EH (cell line): ENCODE measurements at places on chromosomes 4 and X.

- DNase-seq: no peak
These were observed 46.8 kb upstream of the SGMS2 start for GRCh38 chr4:107777890-107778289.

DNA sequence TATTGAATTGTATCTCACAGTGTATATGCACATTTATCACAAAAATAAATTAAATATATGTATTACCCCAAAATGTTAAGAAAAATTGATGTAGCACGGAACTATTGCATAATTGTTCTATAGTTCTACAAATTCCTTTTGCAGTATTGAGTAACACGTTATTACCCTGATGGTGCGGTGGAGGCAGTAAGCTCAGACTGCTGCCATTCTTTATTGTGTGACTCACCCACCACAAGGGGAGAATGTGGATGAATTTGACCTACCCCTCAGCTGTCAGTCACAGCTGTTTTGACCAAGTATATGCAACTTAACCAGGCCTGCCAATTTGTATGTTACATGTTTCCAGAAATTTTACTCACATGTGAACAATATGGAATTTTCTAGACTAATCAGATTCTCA is 506.6 kb downstream of the SH3BGRL start:
- no peak for DNase-seq

GRCh38 chr4:2828758-2829181 is 14.9 kb upstream of the ADD1 start:
- no peak for DNase-seq

DNA sequence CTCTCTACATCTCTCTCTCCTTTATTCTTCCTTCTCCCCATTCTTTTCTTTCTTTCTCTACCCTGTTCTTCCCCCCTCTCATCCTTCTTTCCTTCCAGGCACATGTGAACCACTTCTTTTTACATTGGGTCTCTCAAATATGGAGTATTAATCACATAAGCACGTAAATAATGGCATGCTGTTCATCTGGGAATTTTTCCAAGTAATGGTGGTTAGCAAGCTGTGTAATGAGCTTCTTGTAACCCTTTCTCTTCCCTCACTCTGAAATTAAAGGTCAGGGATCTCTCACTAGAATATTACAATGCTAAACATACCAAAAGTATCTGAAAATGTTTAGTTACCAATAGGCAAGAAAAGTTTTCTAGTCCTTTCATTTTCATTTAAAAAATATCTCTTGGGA is 239.9 kb upstream of the TEX13A start:
- peak; percentile 66 for DNase-seq

GRCh38 chrX:15146515-15146914 is 123.4 kb downstream of the ASB9 start:
- peak; percentile 24 for DNase-seq

DNA sequence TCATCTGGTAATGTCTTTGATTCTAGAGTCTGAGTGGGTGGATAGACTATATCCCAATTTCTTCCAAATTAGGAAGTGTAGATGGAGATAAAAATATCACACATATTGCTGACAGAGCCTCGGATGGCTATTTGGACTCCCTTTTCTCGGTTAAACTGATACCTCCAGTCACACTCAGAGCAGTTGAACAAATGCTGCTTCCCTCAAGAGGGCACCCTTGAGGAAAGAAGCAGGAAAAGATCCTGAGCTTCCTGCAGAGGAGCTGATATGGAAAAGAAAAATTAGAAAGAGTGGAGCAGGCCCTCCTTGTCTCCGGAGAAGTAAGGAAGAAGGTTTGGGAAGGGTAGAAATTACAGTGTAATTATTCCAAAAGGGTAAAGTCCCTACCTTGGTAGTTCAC is 96.2 kb upstream of the CCSER1 start:
- no peak for DNase-seq

DNA sequence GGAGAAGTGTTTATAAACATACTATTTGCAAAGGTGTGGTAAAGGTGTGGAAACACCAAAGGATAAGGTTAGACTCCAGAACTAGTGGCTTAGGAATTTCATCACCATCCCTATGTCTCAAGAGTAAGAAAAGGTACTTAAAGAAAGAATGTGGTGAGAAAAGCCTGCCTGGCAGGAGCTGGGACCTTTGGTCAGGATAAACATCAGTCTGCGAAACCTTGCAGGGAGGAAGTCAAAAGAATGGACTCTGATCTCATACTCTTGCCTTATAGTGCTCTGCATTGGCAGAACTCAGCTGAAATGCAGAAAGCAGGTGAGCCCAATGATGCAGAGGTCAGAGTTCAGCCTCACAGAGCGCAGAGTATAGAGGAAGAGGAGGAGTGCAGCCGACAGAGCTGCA is 97.2 kb upstream of the NR3C2 start:
- DNase-seq: no peak

DNA sequence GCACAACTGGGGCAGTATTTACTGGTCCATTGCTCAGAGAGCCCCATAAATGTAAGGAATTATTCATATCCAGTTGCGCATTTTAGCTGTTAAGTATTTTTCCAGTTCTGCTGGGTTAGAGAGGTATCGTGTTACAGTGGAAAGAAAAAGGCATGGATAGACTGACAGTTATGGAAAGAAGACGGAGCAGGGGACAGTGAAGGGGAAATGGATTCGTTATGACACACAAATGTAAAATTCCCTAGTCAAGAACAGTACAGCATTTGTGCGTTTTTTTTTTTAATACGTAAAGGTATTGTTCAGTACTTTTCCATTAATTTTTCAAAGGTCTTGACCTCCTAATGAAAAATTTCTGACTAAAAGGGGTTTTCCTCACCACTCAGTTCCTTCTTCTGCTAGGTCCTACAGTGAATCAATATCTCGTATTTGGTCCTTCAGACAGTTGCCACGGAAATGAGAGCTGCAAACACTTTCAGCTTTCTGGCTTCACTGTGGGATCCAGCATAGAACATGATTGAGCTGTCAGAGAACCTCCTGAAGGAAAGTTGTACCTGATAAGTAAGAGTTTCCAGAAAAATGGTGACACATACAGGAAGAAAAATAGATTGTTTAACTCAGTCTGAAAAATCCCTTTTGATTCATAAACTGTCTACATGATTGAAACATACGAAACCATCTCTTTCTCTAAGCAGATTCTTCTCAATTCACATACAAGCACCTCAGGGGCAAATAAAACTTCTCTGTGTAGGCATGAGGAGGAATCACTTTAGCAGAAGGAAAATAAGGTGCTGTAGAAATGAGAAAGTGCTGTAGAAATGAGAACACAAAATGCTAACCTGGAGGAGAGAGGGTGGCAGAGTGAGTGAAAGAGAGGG is 21.8 kb upstream of the BBS12 start:
- peak; percentile 42 for DNase-seq

- peak; percentile 95 for DNase-seq
These were observed 92.7 kb downstream of the SYNPO2 start for GRCh38 chr4:118981171-118981838.

DNA sequence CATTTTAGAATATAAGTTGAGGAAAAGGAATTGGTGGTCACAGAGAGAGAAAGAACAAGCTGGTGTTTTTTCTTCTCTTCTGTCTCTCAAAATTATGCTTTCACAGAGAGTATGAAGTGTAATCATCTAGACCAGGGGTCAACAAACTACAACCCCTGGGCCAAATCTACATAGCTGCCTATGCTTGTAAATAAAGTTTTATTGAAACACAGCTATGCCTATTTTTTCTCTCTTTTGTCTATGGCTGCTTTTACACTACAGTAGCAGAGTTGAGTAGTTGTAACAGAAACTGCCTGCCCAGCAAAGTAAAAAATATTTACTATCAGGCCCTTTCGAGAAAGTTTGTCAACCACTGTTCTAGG is 6.7 kb upstream of the FAM9C start:
- no peak for DNase-seq

GRCh38 chrX:105263801-105264200 is 43.3 kb upstream of the TEX13A start:
- no peak for DNase-seq

DNA sequence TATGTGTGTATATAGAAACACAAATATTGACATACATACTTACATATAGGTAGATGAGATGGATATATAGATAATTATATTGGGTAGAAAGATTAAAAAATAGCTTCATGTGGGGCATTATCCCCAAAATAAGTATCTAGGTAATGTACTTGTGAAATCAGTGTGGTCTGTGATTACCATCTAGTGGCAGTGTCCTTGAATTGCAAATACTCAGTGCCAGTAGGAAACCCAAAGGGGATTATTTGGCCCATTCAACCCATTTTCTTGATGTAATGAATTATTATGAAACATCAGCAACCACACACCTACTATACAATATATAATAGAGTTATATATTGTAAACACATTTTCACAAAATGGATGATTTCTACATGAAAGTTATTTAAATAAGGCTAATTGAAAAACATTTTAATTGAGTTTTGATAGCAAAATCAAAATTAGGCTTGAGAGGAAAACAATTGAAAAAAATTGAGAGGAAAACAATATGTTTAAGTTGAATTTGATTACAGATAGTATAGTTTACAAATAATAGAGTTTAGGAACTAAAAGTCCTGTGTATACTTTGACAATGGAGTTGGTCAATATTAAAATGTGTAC is 389.4 kb downstream of the GALNTL6 start:
- DNase-seq: peak; percentile 48

DNA sequence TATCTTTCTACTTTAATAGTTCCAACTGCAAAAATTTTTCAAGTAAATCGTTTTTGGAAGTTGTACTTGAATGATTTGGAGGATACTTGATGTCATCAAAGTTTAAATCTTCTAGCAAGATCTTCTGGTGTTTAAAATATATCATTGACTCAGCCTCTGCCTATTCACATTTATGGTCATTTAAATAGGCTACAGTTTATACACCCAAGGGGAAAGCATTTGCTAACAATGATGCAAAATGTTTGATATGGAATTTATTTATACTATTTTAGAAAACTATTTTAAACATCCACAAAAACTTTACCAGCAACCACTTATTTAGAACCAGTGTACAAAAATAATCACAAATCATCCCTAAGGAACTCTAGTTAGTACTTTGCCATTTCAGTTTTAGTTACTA is 123.3 kb upstream of the STIM2 start:
- DNase-seq: peak; percentile 51

- DNase-seq: no peak
These were observed 216.0 kb downstream of the PTTG2 start for GRCh38 chr4:38176165-38176564.

- no peak for DNase-seq
These were observed 15.6 kb upstream of the ADGRA3 start for GRCh38 chr4:22531311-22532019.

GRCh38 chrX:1316527-1316926 is 20.1 kb upstream of the IL3RA start:
- no peak for DNase-seq

DNA sequence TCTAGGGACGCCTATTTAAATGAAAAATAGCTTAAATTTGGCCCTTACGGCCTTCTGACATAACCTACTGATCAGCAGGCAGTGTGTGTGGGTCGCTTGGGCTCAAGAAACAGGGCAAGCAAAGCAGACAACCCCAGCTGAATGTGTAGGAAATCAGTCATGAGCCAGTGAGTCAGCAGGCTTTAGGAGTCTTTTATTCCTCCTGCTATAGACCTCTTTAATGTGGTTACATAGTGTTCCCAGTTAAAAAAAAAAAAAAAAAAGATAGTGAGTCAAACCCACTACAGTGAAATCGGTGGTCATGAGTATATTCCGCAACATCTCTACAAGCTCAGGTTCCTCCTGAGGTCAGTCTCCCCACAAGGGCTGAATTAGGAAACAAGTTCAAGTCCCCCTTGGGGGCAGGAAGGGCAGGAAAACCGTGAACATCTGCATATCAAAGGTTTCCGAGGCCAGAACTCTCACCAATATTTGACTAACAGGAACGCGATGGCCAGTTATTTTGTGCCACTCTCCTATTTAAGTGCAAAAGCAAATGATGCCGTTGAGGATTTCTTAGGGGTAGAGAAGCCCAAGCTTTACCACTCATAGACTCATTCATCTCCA is 32.7 kb downstream of the ACSL1 start:
- peak; percentile 94 for DNase-seq

- DNase-seq: no peak
These were observed 201.8 kb downstream of the AFAP1 start for GRCh38 chr4:7737752-7738457.

DNA sequence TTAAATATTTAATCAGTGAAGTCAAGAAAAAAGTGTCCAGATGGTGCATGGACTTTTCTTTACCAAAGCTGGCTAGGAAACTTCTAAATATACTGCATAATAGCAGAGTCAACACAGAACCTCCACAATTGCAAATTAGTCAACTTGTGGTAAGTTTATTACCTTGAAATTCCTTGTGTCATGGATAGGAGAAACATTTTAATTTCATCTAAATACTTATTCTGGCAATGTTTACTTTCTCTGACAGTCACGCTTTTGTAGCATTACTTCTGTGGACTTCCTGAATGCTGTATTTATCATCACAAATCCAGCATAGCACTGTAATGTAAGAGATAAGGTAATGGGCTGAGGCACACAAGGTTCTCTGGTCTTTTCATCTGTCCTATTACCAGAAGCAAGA is 2266.1 kb downstream of the PCDH7 start:
- DNase-seq: no peak

- DNase-seq: peak; percentile 57
These were observed 1.0 kb downstream of the FAT4 start for GRCh38 chr4:125315576-125316400.

DNA sequence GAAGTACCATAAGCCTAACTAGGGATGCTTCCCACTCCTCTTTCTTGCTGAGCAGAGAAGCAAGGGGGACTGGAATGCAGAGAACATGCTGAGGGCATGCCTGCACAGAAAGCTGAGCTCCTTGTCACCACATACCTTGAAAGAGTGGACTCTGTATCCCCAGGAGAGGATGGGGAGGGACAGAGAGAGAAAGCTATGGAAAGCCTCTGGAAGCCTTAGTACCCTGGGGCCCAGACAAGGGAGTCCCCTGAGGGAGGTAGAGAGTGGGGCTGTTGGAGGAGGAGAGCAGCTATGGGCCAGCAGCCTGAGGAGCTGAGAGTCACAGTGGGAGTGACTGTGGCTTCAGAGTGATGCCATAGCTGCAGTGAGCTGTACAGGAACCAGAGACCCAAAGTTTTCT is 77.9 kb downstream of the RTL9 start:
- DNase-seq: no peak

DNA sequence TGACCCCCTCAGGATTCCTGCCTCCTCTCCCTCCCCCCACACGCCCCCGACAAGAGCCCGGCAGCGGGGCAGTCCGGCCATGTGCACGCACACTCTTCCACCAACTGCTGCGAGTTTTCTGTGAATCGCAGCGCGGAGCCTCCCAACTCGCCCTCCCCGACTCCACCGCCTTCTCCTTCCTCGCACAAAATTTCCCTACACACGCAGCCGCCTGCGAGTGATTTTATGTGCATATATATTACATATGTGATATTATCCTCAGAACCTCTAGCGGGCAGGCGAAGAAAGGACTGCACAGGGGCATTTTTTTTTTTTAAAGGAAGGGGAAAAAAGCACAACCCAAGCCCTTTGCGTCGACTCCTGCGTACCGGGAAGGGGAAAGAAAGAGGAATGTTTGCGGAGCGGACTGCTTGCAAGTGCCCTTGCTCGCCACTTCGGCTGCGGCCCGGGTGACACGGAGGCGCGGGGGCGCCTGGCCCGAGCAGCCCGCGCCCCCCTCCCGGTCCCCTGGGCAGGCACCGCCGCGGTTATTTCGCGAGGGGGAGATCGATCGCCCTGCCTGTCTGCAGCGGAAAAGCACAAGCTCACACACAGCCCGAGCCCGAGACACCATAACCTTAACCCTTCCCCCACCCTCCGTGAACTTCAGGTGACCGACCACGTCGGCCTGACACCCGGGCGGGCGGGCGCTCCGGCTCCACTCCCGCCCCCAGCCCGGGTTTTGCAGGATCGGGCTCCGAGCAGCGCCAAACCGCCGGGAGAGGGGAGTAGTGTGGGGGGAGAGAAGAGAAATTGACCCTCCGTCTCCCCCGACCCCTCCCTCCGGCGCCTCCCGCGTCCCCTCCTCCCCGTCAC is 2.3 kb downstream of the ZNF827 start:
- DNase-seq: peak; percentile 77
